Prostate gland (tissue), 2 donors: ENCODE measurements at places on chromosomes 2 and 18. TPM values are rescaled to one million over a fixed set of nuclear protein-coding genes. Genes with fewer than 3 reads are reported as not detected.

- DNase-seq: no peak
These were observed 107.5 kb downstream of the TTC27 start for GRCh38 chr2:32735348-32735747.

The FARSB gene
- total RNA-seq: 11.9 TPM

DNA sequence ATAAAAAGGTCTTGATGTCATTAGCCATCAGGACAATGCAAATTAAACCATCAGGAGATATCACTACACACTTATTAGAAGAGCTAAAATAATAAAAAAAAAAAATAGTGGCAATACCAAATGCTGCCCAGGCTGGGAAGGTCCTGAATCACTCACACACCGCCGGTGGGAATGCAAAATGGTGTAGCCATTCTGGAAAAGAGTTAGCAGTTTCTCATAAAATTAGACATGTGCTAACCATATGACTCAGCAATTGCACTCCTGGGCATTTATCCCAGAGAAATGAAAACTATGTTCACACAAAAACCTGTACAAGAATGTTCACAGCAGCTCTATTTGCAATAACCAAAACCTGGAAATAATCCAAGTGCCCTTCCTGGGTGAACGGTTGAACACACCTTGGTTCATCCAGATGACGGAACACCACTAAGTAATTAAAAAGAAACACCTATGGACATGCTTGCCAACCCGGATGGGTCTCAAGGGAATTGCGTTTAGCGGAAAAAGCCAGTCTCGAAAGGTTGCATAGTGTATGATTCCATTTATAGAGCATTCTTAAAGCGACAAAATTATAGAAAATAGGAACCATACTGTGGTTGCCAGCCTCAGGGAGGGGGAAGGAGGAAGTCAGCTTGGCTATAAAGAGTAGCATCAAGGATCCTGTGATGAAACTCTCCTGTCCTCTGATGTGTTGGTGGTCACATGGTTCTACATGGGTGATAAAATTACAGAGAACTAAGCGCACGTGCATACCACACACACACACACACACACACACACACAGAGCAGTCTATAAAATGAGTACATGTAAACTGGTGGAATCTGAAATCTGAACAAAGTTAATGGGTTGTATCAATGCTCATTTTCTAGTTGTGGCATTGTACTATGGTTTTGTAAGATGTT, 4.6 kb downstream of the MBP start:
- DNase-seq: peak; percentile 87

GRCh38 chr2:239062743-239063142, 214.9 kb downstream of the TWIST2 start:
- no peak for DNase-seq

- no peak for DNase-seq
These were observed 1.7 kb upstream of the PROC start for GRCh38 chr2:127416506-127417001.

The DNER gene
- total RNA-seq: 6.0 TPM

DNA sequence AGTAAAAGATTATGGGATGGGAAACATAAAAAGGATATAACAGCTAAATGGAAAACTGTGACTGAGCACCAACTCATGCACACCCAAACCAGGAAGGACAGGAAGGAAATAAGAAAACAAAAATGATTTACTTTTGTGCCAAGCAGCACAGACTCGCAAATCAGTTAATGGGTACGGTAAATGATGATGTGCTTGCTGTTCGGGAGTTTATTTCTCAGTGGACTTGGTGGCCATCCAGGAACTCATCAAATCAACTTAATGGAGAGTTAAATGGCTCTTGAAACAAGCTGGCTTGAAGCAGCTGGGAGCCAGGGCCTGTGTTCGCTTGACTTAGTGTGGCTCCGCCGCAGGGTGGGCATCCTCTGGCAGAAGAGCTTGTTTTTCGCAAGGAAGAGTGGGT, 36.2 kb downstream of the MTCL1 start:
- peak; percentile 33 for DNase-seq

DNA sequence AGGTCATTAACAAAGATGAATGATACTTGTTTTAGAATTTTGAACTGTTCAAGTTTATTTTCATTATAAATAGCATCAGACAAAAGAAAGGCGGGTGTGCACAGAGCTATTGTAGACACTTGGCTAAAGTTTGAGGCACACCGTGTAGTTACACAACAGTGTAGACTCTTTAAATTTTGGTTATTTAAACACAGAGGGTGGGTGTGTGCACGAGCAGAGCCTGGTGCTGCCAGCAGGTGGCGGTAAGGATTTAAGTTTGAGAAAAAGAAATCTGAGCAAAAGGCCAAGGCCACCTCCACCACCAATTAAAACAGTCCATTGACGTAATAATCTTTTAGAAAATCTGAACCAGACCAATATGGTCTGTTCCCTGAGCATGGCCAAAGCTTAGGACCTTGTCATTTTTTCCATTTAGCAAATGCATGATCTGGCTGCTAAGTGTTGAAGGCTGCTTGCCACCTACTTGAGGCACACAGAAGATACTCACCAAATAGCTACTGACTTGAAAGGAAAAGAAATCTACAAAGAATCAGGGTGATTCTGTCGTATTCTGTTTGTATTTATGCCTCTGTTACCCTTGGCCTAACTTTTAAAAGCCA, 14.3 kb downstream of the COPS7B start:
- no peak for DNase-seq

The DAPL1 gene
- not detected for total RNA-seq

The COL4A4 gene
- total RNA-seq: 6.1 TPM

The GKN1 gene
- not detected for total RNA-seq

The LRRC30 gene
- not detected for total RNA-seq

DNA sequence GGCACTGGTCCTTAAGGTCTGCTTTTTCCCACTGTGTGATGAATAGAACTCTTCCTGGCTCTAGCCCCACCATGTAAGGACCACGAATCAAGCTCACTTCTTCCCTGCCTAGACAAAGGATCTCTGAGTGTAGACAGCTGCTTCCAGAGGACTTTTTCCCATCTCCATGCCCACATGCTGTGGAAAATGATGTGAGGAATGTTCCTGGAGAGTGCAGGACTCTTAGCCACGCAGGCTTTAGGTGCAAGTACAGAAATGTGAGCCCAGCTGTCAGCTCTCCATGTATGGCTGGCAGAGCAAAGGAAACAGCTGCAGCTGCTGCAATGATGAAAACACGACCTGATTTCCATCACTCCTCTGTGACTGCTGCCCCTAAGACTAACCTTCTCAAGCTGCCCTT, 35.5 kb downstream of the NXPH2 start:
- no peak for DNase-seq

The SETBP1 gene
- 28.4 TPM for total RNA-seq

The MC4R gene
- total RNA-seq: not detected

DNA sequence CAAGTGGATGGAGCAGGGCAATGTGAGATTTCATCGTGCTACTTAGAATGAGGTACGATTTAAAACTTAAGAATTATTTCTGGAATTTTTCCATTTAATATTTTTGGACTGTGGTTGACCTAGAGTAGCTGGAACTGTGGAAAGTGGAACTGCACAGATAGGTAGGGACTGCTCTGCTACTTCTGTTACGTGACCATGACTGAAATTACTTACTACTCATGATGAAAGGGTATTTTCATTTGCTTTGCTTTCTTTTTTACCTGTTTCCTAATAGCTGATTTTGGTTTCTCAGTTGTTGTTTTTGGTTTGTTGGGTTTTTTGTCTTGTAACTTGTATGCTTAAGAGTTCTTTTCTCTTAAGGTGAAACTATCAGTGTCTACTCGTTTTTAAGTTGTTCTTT, 11.4 kb downstream of the UBE2E3 start:
- no peak for DNase-seq

DNA sequence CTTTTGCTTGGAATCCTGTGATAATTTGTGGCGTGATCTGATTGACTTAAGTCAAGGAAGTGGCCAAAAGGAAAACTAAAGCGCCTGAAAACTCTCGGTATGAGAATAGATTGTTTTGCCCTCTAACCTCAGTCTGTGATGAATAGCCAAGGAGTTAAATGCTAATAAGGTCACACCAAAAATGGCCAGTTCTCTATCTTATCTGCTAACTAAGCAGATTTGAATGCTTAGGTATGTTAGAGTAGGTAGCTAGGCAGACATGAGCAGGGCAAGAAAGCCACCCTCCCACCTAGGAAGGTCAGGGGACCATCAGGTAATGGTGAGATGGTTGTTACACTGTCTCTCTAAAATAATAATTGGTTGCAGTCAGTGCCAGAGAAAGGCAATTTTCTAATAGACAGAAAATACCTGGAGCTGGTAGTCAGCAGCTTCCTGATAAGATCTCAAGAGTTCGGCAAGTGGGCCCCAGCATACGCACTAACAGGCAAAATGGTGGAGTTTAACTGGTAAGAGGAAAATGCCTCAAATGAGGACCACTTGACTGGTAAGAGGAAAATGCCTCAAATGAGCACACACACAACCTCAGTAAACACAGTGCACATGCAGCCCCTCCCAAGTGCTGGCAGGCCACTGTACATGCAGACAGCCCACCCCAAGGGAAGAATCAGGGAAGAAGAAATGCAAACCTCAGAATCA, 468.4 kb downstream of the MBD2 start:
- DNase-seq: no peak

The HOXD11 gene
- 8.0 TPM for total RNA-seq

- no peak for DNase-seq
These were observed 351.5 kb downstream of the TXNL1 start for GRCh38 chr18:56286775-56287325.
